ENCODE measurements at places on chromosomes 6 and 20.

DNA sequence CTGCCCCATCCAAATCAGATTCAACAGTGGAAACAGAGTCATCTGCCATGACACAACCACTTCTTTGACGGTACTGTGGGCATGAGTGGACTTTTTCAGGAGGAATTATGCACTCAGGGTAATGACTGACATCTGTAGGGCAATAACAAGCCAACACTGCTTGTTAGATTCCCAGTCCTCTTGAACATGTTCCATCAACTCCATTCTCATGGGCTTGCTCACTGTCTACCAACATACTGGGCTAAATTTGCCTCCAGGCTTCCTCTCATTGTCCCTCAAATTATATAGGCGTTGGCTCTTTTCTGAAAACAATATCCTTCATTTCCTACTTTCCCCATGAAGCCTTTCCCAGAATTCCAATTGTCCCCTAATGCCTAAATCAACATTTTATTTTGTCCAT, 43.1 kb downstream of the ANKEF1 start:
- DNase-seq = no peak

DNA sequence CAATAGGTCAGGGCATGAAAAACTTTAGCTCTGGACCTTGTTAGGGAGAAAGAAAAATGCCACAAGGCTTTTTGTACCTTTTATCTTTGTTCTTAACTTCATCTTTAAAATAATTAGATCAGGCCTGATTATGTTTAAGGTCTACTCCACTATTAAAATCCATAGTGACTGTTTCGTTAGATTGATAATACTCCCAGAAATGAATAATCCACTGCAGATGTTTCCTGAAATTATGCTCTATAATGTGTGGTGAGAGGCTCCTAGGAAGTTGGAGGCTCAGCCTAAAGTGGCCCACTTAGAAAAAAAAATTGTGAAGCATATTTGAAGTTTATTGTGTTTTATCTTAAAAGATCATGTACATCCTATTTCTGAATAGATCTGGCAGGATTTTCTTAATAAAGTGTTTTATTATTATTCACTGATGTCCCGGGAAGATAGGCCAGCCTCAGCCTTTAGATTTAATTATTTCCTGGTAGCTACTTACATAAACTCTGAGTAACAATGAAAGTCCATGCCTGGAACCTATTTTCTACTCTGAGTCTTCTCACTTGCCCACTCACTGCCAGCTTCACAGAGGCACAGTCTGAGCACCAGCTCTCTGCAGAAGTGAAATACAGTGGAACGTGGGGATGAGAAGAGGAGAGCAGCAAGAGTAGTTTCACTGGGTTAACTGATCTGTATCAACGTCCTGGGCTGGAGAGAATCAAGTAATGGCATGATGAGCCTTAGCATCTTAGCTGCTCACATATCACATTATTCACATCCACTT, 126.8 kb upstream of the TMEM170B start:
- no peak for DNase-seq

- no peak for DNase-seq
These were observed 1.1 kb upstream of the MYB start for GRCh38 chr6:135179920-135180541.

- DNase-seq = no peak
These were observed 72.1 kb downstream of the FOXA2 start for GRCh38 chr20:22511943-22512910.

GRCh38 chr6:3284436-3284876, 25.7 kb downstream of the PSMG4 start:
- no peak for DNase-seq

- DNase-seq = no peak
These were observed 221.7 kb upstream of the MARCKS start for GRCh38 chr6:113635222-113635986.

GRCh38 chr6:144757730-144758129, 472.6 kb downstream of the UTRN start:
- no peak for DNase-seq

GRCh38 chr6:906920-907319, 214.0 kb upstream of the EXOC2 start:
- DNase-seq = no peak

GRCh38 chr6:46221222-46221793, 50.5 kb upstream of the ENPP5 start:
- DNase-seq = no peak

DNA sequence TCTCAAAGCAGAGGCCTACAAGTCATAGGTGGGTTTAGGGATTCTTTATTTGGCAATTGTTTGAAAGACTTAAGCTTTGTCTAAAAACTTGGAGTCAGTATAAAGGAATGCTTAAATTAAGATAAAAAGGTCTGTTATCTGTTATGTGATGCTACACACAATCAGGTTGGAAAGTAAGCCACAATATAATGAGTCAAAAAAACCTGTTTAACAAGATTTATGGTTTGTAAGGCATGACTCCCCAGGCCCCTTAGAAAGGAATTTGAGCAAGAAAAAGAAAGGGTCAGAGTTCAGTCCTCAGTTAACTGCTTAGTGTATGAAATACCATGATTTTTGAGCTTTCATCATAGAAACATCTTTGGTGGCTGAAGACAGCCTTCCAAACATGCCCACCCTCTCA, 66.8 kb upstream of the HMGN3 start:
- peak; percentile 26 for DNase-seq

- DNase-seq = no peak
These were observed 3.4 kb downstream of the MYT1 start for GRCh38 chr20:64167676-64168075.

GRCh38 chr20:5696011-5696559, 54.1 kb upstream of the SHLD1 start:
- no peak for DNase-seq

DNA sequence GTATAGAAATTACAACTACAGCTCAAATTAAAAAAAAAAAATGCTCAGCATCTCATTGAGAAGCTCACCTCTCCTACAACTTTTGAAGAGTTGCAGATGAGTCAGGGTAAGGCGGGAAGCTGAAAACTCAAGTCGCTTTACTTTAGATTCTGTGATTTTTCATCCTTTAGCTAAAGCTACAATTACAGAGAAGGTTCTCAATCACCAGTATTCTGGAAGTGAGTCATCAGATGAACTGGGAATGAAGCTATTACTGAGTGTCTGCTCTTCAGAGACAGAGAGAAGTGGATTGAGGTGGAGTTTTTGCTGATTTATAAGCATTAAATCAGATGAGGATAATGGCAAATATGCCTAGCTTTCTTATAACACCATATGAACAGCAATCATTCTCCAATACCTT, 91.9 kb downstream of the TFAP2A start:
- DNase-seq = no peak

- DNase-seq = no peak
These were observed 108.3 kb downstream of the PSMB1 start for GRCh38 chr6:170444811-170445211.

GRCh38 chr6:116244284-116244683, 9.6 kb downstream of the TSPYL4 start:
- DNase-seq = no peak

GRCh38 chr20:13995841-13996240, 525 bp downstream of the MACROD2 start:
- no peak for DNase-seq

- DNase-seq = no peak
These were observed 20.6 kb downstream of the OLIG3 start for GRCh38 chr6:137473598-137473997.

DNA sequence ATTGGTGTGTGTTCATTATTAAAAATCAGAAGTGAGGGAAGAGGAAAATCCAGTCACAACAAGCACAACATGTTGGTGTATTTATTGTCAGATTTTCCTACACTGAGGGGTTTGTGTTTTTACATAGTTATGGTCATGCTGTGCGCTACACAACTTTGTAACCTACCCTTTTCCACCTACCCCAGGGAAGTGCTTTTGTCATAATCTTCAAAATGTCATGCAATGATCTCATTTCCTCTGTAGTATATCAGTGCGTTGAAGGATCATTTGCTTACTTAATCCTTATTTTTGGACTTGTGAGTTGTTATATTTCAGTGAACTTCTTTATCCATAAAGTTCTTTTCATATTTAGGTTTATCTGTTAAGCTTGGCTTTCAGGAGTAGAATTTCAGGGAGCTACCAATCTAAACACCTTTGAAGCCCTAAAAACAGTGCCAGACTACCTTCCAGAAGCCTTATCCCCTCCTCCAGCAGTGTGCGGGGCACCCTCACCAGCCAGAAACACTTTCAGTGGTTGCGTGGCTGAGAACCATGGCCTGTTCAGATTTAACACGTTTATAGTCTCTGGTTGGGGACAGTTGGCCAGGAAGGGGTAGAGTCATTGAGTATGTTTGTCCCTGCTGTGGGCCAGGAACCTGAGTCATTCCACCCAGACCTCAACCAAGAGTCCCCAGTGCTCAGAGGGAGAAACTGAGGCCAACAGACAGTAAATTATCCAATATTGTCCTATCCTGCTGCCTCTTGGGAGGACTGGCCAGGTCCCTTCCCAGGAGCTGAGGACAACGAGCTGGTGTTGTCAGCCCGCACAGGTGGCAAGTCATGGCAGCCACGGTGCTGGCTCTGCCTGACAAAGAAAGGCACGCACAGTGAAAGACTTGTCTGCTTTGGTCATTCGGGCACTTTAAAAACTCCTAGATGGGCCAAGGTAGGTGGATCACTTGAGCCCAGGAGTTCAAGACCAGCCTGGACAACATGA, 40.3 kb downstream of the STK35 start:
- DNase-seq = no peak

- DNase-seq = no peak
These were observed 4.2 kb upstream of the NCR3 start for GRCh38 chr6:31597006-31597405.

Measured in keratinocyte (primary cell).